Nucleus accumbens (tissue), 56 donors: ENCODE measurements at places on chromosomes 7 and 10.

GRCh38 chr10:122148876-122149560 lies 122.1 kb upstream of the BTBD16 start:
- no peak for DNase-seq

- peak; percentile 28 for DNase-seq
Measured at GRCh38 chr10:88386821-88387773, 196.0 kb downstream of the RNLS start.

GRCh38 chr10:70887804-70888800 lies at the start of gene PCBD1:
Gene PCBD1 (minus strand): TSS chr10:70888565. CDS start chr10:70888533, 32 bp downstream.
- DNase-seq, result peak; percentile 74

DNA sequence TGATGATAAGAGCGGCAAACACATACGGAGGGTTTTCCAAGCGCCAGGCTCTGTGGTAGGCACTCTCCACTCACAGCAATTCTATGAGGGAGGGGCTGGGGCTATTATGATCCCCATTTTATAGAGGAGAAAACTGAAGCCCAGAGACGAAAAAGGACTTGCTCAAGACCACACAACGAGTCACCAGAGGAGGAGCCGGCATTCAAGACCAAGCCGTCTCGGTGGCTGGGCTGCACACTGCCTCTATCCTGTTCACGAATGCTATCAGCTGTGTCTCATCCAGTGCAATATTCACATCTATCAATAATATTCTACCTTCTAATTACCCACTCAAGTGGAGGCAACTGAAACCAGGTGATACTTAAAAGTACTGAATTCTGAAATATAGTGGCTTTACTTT lies 67.8 kb upstream of the NMT2 start:
- no peak for DNase-seq

DNA sequence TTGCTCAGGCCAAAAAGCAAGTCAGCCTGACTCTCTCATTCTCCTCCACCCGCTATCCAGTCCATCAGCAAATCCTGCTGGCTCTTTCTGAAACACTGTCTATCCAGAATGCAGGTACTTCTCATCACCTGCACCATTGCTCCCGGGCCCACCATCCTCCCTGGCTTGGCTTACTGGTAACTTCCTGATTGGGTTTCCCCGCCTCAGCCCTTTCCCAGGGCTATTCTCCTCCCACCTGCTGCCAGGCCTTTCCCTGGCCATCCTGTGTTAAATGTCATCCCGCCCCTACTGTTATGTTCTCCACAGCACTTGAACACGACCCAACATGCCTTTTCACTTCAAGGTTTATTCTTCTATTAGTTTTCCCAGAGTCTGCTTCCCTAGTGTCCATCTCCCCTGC lies 124.0 kb downstream of the CNNM2 start:
- no peak for DNase-seq

DNA sequence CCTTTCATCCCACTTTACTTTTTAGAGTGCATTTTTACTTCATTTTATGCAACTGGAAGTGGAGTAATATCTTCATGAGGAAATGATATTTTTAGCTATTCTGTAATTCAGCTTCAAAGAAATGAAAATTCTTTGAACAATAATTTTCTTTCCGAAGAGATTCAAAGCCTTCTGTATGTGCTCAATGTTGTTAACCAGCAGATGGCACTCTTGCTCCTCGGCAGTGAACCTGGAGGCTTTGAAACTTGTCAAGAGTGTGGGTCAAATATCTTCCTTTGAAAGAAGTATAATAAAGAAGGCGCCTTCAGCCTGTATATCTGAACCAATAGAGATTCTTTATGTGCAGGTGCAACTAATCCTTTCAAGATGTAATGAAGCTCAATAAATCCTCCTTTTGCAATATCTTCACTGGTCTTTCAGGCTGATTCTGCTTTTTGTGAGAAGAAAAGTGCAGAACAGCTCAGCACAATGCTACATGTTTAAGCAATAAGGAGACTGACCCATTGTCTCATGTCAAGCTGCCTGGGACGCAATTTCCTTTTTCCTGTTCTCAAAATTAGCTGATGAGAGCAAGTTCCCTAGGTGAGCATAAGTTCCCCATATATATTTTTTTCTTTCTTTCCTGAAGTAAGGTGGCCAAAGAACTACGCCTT lies 258.4 kb downstream of the SEMA3A start:
- DNase-seq, result peak; percentile 34

DNA sequence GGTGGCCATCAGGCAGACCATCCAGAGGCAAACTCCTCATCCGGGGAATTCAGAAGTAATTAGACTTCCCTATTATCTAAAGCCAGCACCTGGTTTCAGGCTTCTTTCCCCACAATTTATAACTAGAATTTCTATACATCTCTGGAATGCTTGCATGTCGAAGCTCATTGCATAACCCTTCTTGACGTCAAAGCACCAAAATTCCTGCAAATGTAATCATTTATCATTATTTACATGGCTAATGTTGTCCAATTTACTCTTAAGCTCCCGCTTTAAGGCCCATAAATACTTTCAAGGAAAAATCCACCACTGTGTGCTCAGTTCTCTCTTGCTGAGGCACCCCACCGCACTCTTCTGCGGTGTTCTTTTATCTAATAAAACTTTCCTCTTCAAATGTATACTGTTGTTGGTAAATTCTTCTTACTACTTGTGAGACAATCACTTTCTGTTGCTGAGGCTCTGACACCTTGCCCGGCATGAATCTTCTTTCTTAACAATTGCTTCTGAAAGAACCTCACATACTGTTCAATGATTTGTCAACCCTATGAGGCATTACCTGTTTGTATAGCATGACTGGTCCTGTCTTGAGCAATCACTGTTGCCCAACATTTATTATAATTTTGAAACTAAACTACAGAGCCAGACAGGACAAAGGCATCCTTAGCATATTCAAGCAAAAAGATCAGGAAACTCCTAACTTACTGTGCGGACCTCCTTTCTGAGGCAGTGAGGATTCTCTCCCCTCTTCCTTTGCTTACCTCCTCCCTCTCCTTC lies 17.4 kb upstream of the GPR141 start:
- DNase-seq, result no peak

- DNase-seq, result no peak
Measured at GRCh38 chr10:88828310-88828709, 23.3 kb downstream of the ANKRD22 start.

DNA sequence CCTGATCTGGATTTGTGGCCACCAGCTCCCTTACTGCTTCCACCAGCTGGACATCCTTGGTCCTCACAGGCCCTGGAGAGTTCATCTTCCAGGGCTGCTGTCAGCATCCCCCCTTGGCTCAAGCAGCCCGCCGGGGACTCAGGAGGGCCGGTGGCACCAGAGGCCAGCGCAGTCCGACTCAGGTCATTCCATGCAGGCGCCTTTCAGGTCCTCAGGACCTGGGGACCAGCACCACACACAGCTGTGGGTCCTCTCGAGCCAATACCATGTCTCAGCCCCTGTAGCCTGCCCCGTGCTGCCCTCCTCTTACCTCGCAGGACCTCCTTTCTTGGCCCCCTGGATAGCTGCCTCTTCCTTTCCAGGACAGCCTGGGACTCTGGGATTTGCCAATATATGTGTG lies 145.5 kb downstream of the BMS1 start:
- DNase-seq, result no peak

DNA sequence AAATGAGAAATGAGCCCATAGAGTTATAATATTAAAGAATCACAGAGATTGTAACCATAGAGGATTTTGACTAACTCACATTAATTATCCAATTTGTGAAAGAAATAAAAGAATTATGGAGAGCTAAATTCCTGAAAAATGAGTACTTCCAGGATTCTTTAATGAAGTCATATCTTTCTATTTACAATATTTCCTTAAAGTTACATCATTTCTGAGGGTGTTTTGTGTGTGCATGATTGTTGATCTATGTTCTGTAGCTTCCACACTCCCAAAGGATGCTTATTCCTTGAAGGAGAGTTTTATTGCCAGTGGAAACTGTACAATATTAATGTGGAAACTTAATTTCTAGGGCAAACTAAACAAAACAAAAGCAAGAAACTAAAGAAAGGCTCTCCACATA lies 299.6 kb downstream of the MDFIC start:
- DNase-seq, result no peak

DNA sequence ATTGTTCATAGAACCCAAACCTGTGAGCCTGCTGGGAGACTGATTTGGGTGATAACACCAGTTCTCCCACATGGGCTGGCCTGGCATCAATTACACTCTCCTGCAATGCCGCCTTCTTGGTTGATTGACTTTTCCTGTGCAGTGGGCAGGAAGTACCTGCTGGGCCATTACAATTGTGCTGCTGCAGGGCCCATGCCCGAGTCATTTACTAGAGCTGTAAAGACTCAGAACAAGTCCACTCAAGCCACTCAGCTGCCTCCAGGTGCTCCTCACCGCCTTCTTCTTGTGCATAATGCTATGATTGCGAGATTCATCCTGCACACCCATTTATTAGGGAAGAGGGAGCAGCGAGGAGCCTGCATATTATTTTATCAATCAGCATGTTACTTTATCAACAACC lies 264.0 kb downstream of the TCERG1L start:
- no peak for DNase-seq

GRCh38 chr10:34736976-34737771 lies 77.9 kb downstream of the PARD3 start:
- DNase-seq, result no peak

GRCh38 chr7:23759671-23760391 lies 49.8 kb downstream of the STK31 start:
- no peak for DNase-seq

- DNase-seq, result no peak
Measured at GRCh38 chr7:158991824-158992621, 135.7 kb downstream of the DYNC2I1 start.
